Kidney capillary endothelial cell (primary cell): ENCODE measurements at places on chromosomes 11 and 22.

GRCh38 chr22:43101306-43101705, 9.2 kb upstream of the BIK start:
- no peak for DNase-seq

- DNase-seq: no peak
Measured at GRCh38 chr11:15882876-15883454, 473.4 kb downstream of the SOX6 start.

- DNase-seq: peak; percentile 97
Measured at GRCh38 chr22:32354360-32355351, 3.0 kb upstream of the RFPL3 start.

DNA sequence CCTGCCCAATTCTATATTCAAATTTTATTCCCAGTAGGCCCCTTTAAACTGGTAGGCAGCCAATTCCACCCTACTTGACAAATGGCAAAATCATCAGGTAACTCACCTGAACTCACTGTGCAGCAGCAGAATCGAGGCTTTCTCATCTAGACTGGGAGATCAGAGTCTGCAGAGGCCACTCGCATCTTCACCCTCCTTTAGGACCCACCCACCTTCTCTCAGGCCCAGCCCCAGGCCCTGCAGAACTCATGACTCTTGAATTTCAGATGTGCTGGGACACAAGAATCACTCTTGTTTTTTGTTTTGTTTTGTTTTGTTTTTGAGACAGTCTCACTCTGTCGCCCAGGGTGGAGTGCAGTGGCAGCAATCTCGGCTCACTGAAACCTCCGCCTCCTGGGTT, 38.8 kb downstream of the MICAL3 start:
- no peak for DNase-seq

DNA sequence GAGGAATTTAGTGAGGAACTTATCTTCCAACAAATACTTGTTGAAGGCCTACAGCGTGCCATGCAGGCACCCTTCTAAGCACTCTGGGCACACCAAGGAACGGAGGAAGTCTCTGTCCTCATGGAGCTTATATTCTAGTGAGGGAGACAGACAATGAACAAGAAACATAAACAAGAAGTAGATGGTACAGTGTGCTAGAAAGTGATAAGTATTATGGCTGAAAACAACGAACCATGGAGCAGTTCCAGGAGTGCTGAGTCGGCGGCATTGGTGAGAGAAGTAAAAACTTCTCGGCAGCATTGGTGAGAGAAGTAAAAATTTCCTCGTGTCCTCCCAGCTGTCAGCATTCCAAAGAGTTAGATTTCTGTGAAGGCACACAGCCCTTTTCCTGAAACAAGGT, 53.2 kb downstream of the FAM76B start:
- no peak for DNase-seq

DNA sequence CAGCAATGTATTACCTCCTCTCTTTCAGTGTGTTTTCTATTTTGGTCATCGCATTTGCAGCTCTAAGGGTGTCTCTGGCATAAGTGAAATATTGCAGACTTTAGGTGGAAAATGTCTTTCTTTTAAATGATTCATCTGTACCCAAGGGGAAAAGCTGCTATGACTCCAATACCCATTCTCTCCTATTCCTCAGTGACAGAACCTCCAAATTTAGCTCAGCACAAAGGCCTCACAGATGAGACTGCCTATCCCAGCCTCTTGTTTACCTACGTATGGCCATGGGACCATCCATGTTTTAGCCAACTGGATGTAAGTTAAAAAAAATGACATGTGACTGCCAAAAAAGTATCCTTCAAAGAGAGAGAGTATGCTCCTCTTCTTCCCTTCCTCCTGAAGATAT, 7.9 kb downstream of the MTMR2 start:
- no peak for DNase-seq

DNA sequence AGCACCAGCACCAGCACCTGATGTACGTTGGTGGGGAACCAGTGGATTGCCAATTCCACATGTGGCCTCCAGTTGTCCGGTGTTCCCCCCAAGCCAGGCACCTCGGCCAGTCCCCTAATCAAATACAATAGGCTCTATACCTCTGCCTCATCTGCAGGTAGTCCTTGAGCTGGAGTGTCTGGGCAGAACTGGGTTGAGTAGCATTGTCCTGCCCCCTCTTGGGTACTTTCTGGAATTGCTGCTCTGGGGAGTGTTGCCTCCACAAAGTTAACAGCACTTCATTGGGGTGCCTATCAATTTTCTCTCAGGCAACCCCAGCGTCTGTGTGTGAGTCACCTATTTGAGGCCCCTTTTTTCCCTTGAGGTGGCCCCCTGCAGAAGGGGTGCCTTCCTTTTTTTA, 413.0 kb upstream of the LARGE1 start:
- no peak for DNase-seq

- no peak for DNase-seq
Measured at GRCh38 chr11:1522081-1522424, 35.5 kb upstream of the MOB2 start.

DNA sequence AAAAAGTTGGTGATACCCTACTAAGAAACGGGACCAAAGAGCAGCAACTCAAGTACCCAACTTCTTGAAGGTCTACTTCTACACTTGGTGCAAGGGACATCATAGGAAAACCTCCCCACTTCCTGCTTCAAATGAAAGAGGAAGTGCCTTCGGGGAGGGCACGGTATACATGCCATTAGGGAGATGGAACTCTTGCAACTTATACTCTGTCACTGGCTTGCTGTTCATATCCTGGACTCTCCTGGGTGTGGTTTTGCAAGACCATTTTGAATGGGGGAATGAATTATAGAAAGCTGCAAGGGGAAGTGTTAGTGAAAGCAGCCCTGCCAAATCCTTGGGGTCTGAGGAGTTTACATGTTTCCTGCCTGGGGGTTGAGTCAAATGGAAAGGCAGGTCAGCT, 41.9 kb downstream of the CSNK2A3 start:
- DNase-seq: no peak

DNA sequence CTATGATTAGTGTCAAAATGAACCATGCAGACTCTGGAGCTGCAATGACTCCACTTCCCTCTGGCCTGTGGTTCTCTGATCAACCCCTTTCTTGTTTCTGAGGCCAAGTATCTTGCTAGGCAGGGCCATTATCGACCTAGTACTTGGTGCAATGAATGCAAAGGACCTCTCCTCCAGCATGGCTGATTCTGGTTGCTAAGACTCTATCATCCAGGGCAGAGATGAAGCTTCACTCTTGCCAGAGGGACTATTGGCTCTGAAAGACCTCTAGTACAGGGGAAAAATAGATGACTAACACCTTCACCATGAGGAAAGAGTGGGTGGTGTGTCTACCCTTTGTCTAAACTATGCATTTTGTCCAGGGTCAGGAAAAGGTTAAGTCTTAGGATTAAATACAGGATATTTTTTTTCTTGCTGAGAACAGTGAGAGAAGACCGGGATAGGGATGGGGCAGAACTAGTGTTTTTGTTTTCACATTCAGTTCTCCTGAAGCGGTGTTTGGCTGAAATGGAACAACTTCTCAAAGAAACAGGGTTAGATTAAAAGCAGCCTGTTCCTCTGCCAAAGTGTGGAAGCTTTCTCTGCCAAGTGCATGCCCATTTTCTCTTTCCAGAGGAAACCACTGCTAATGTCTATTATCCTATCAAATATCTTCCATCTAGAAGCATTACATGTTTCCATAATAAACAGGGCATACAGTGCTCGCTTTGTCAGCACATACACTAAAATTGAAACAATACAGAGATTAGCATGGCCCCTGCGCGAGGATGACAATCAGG, 5.0 kb upstream of the MTFP1 start:
- peak; percentile 84 for DNase-seq

- DNase-seq: no peak
Measured at GRCh38 chr11:3929649-3930048, 74.2 kb downstream of the STIM1 start.

- no peak for DNase-seq
Measured at GRCh38 chr22:24809331-24809730, 3.3 kb downstream of the SGSM1 start.

GRCh38 chr11:41119484-41119883, 340.0 kb downstream of the LRRC4C start:
- no peak for DNase-seq

GRCh38 chr11:1305501-1306056, 3.9 kb downstream of the TOLLIP start:
- no peak for DNase-seq

GRCh38 chr11:86795511-86795910, 4.8 kb upstream of the PRSS23 start:
- no peak for DNase-seq

DNA sequence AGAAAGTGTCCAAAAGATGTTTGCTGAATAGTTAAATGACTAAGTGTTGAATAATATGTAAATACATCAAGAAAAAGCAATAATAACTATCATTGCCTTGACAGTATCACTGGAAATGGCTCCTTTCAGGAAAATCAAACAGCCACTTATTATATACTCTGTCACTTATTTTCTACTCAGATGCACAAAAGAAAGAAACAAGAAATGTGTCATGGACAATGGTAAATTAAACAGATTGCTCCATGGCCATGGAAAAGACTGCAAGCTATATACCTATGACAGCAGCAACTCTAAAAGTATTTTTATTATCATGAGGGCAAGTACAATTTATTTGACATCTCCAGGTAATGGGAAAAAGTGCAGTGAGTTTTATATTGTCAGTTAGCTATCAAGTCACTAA, 52.9 kb upstream of the GUCY1A2 start:
- no peak for DNase-seq

- no peak for DNase-seq
Measured at GRCh38 chr11:92411431-92411830, 186.8 kb downstream of the FAT3 start.
